Nucleus accumbens (tissue), 56 donors: ENCODE measurements at places on chromosomes 16 and 17.

DNA sequence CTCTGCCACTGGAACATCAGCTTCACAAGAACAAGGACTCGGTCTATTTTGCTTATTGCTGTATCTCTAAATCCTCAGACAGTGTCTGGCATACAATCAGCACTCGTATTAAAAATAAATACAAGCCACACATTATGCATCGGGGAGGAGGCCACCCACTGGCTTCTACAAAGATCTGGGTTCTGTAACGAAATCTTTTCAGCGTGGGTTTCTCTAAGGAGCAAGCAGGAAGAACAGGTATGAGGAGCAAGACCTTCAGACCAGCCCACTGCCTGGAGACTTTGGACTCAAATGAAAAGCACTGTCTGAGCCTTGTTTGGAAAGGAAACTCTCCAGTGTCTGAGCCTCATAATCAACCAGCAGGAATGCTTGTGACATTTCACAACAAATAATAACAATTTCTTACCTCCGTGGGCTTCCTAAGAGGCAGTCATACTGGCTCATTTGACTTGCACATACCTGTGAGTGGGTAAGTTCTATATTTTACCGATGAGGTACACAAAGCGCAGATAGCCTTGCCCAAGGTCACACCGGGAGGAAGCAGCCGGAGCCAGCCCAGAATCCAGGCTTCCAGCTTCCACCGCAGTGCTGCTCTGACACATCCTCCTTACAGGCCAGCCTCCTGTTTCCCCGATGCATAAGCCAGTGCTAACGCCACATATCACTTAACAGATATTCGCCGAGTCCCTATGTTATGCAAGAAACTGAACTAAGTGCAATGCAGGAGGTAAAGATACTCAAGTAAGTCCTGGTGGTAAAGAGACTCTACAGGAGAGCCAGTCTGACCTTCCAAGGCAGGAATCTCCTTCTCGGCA, 118.6 kb upstream of the TNRC6C start:
- no peak for DNase-seq

GRCh38 chr17:40724656-40725055, 21.1 kb upstream of the KRT24 start:
- no peak for DNase-seq

DNA sequence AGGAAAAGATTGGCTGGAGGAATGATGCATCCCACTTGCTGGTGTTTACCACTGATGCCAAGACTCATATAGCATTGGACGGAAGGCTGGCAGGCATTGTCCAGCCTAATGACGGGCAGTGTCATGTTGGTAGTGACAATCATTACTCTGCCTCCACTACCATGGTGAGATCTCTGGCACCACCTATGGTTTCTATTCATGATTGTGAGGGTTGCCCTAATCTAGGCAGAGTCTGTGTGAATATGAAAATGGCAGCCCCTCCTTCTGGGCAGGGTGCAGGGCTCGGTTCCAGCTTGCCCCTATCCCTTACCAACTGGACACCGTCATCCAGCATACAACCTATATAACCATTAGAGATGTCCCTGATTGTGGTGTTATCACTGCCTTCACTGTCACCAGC, 33.4 kb downstream of the ITGB3 start:
- no peak for DNase-seq

DNA sequence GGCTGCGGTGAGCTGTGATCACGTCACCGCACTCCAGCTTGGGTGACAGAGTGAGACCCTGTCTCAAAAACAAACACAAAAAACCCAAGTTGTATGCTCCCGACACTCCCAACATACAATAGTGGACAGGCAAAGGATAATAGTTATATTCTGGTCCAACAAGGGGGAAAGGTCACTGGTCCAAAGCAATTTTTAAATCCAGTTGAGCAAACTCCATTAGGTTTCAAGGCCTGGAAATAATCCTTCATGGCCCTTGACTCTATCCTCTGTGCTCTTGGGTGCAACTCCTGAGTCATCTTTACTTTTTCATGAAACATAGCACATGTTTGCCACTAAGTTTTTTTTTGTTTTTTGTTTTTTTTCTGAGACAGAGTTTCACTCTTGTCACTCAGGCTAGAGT, 50.3 kb upstream of the PHOSPHO1 start:
- DNase-seq = no peak

GRCh38 chr17:45227926-45228762, 6.5 kb downstream of the FMNL1 start:
- DNase-seq = no peak

GRCh38 chr17:79330229-79330628, 255.6 kb downstream of the ENGASE start:
- no peak for DNase-seq
